ENCODE measurements at places on chromosomes 7 and 10.
A peak's percentile ranks its signal among the peaks of the same experiment; 100 is the strongest.

DNA sequence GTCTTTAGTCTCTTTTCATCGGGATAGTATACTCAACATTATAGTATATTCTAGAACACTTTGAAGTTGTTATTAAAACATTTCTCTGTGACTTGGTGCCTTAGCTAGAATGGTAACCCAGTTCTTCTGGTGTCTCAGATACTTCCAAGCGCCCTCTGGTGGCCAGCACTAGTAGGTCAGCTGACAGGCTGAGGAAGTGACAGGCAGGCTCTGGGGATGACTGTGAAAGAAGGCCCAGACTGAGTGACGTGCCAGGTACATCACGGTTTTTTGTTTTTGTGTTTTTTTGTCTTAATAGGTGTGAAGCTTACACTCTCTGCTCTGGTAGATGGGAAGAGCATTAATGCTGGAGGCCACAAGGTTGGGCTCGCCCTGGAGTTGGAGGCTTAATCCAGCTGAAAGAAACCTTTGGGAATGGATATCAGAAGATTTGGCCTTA lies 5.1 kb downstream of the COMTD1 start:
- peak; percentile 87 for DNase-seq

DNA sequence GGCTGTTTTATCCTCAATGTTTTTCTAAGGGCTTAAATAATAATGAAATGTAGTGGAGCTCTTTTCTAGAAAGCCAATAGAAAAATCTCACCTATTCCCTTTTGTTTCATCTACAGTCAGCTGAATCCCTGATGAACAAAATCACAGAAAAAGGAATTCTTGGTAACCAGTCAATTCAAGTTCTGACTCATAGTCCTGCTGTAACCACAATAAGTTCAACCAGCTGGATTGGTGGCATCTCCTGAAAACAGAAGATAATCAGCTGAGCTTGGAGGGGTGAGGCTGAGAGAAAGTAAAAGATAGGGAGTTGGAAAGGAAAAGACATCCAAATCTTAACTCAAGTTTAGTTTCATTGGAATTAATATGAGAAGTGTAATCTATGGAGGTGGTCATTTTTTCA lies 772.1 kb downstream of the CCSER2 start:
- DNase-seq, result no peak

DNA sequence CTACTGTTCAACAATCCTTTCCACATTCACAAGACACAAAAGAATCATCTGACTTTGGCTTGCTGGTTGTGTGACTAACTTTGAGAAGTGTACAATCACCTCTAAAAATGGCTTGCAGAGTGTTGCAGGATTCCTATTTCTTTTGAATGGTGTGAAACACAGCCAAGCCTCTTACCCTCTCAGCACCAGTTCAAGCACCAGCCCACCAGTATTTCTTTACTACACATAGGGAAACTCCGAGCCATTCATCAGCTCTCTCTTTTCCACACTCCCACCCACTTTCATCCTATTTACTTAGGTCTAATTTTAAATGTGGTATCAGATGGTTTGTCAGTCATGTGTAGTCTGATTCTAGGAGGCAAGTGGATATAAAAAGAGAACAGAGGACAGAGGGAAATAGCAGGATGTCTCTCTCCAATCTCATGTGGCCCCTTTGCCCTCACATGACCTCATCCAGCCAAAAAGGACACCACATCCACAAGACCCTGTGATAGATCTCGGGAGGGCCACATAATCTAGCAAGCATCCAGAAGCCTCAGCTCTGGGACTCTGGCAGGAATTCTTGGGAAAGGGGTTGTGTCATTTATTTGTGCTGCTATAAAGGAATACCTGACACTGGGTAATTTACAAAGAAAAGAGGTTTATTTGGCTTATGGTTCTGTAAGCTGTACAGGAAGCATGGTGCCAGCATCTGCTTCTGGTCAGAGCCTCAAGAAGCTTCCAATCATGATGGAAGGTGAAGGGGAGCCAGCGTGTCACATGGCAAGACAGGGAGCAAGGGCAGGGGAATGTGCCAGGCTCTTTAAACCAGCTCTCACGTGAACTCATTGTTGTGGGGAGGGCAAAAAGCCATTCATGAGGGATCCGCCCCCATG lies 66.8 kb upstream of the NEBL start:
- DNase-seq, result no peak

- DNase-seq, result no peak
Observed at GRCh38 chr7:38375453-38375852, 102.0 kb upstream of the TARP start.

DNA sequence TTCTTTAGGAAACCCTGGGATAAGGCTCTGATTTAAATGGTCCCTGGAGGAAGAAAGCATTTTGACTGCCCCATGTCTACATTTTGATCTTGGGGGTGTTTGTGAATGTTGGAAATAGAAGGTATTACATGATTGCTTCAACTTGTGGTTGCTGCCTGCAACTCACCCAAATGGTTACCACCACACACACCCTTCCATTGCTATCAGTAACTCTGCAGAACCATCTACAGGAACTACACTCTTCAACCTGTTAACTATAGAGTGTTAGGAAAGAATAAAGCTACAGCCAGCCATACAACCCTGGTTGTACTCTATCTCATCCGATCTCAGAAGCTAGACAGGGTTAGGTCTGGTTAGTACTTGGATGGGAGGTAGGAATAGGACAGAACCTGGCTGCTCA lies 71.2 kb downstream of the APBB1IP start:
- DNase-seq, result no peak

DNA sequence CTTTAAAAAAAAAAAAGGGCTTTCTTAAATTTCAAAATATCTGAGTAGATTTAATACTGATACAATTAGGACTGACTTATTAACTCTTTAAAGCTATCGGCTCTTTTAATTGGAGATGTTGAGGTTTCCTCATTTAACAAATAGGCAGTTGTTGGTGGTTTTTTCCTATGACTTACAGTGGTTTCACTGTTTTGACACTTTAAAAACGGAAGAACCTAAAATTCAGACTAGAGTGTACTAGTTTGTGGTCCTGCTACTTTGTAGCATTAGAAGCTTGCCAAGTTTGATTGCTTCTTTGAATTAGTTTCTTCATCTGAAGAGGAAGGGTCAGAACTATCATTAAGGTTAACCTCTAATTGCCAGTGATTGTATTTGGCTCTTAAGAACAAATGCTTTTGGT lies 27.7 kb downstream of the CUL1 start:
- DNase-seq, result no peak

DNA sequence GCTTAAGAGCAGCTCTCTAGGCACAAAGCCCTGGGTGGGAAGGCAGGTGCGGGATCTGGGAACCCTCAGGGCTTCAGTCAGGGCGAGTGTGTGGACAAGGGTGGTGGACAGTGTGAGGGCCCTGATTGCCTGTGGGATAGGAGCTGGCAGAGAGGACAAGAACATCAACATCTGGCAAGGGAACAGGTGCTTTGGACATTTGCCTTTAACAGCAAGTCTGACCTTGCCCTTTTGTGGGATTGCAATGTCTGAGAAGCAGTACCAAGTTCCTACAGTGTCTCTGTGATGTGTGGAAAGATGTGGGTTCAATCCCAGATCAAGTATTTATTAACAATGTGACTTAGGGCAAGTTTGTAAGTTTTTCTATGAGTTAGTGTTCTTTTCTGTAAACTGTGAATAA lies 46.7 kb downstream of the TFAM start:
- peak; percentile 45 for DNase-seq

DNA sequence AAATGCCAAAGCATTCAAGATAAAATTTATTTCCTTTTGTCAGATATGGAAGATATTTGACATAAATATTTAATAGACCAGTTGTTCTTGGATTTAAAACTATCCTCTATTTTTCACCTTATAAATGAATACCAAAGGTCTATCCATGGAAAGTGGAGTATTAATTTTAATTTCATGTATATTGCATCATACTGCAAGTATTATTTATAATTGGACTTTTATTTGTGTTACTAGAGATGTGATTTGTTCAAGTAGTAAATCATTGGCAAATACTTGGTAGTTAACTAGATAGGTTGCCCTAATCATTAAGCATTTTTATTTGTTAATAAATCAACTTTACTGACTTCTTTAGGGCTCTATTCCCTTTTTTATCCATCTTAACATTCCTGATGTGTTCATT lies 98.1 kb downstream of the CDC14C start:
- no peak for DNase-seq

DNA sequence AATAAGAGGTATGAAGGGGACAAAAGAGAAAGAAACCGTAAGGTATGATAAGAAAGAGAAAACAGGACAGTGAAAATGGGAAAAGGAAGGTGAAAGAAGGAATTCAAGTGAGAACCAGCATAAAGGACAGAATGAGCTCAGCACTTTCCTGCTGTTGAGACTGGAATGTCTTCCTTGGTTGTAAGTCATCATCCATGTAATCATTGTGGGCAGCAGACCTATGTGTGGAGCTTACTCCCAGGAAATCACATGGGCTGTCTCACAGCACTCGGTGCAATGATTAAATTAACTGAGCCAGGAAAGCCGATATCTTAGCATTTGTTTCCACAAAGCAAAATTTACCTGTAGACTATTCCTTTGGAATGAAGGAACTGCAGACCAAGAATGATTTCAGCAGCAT lies 118.1 kb downstream of the PRKCQ start:
- peak; percentile 8 for DNase-seq

DNA sequence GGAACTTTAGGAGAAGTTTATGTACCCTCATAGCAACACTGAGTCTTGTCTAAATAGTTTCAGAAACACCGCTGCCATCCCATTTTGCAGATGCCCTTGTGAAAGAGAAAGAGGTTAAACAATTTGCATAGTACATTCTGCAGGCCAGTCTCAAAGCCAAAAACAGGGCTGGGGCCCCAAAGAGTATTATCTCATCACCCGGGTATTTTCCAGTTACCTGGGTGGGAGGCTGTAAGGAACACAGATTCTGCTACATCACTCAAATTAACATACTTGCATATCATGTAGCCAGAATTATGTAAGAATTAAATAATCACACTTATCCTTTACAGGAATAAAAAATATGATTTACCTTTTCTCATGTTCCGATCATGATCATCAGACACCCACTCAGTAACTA lies 3.1 kb upstream of the FAM171A1 start:
- DNase-seq, result no peak

DNA sequence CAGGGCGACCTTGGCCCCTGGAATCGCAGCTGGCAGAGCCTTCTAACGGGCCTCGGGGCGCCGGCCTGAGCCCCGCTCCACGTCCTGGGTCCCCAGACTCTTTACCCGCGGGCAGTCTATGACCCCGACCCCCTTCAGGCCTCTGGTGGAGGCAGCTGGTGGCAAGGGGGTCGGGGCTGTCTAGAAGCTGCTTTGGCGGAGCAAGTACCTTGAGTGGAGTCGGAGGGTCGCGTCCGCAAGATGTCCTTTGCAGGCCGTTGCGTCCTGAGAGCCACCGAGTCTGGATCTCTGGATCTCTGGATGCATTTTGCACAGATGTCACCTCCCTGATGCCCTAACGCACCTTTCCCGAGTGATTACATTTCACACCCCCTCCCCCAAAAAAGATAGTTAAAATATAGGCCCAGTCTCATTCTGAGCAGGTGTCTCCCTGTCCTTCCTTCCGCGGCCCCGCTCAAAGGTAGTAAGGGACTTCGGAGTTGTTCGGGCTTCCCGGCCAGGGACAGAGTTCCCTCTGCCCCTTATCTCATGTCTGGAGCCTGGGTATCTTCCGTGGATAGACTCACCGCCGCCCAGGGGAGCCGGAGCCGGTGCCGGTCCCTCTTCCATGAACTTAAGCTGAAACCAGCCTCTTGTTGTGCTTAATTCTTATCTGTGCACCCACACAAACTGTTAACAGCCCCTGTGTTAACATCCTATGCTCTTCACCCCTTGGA lies 457 bp downstream of the ACADSB start:
- no peak for DNase-seq

DNA sequence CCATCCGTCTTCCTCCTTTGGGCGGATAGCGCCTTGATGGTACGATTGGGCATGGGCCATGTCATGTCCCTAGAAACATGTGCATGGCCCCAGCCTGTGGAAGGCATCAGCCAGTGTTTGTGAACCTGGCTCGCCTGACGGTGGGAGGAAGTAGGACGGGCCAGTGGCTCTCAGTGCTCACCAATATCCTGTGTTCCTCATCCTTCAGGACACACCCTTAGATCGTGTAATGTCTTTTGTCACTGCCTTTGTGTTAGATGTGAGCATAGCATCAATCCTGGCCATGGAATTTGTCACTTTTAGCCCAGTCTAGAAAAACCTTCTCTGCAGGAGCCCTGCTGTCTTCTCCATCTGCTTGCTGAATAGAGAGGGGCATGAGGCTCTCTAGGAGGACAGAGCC lies 77.6 kb downstream of the PFKFB3 start:
- DNase-seq, result no peak

DNA sequence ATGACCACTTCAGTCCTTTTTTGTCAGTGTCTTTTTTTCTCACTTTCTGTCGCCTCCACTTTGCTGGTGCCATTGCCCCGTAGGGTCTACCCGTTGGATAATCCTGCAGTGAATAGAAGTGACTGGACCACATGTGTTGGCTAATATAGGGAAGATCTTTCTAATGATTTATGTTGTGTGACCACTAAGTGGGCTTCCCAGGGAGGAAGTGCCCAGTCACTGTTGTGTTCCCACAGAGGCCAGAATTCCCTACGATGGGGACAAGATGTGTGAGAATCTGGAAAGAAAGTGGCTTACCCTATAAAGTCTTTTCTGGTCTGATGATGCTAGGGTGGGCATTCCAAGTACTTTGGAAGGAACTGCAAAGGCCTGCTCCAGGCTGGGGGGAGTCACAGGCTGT lies 28.4 kb upstream of the SMC3 start:
- no peak for DNase-seq
